ENCODE measurements at places on chromosomes 1 and 21. TPM values are rescaled to one million over a fixed set of nuclear protein-coding genes. Genes with fewer than 3 reads are reported as not detected.

The BACH1 gene
- 85.4 TPM for total RNA-seq

The TCP10L gene
- 0.40 TPM for total RNA-seq

DNA sequence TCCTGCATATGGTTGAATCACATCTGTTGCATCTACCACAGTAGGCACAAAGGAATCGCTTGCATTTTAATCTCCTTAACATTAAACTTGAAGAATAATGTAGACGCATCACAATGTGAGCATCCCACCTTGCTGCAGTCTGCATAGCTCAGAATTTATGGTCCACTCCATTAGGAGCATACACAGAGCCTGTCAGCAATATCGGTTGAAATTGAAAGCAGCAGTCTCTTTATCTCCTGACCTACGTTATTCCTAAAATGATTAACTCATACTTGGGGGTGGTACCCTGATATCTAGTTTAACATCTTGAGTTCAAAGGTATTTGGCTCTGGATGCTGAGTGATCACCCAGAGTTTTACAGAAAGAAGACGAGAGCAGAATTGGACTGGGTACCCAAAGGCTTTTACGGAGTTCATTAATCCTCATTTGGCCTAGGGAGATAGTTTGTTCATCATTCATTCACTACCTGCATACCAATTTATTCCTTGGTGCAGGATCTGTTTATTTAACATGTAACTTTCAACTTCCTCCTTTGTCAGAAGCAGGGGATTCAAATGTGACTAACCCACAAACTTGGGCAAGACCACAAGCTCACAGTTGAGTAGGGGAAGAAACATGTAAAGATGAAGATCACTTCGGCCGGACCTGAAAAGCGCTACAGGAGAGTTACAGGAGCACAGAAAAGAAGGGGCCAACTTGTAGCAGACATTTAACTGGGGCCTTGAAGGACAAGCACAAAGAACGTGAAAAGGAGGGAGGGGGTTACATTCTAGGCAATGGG, 187.9 kb downstream of the DAB1 start:
- no peak for DNase-seq

GRCh38 chr1:81582467-81582986, 218.2 kb upstream of the ADGRL2 start:
- DNase-seq = no peak

GRCh38 chr1:18944810-18945209, 11.7 kb downstream of the IFFO2 start:
- no peak for DNase-seq

DNA sequence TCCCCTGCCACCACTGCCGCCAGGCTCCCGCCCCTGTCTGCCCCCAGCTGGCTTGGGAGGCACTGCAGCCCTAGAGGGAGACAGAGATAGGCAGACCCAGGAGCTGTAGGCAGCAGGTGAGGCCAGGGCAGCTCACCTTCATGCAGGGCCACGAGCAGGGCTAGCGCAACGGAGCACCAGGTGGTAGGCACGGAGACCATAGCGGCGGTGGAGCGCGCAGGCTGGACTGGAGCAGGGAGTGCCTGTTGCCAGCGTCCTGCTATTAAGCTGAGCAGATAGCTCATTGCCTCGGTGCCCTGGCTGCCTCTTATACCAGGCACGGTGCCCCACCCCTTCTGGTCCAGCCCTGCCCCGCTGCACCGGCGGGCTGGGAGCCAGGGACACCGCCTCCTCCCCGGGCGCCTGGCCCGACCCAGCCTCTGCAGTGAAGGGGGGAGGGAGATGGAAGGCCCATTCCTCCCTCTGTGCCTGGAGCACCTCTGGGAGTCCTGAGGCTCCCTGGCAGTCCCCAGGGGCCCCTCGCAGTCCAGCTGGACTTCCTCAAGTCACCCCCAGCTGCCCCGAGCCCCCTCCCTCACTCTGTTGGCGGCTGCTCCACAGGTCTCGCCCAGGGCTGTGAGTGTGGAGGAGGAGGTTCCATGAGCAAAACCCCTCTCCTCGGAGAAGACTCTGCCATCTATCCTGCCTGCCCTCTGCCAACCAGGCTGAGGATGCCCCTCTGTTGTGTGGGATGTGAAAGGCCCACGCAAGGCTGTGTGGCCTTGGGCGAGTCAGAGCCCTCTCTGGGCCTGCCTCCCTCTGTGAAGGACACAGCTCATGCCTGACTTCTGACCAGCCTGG, at the start of gene EDN2:
TSS of gene EDN2 (minus strand) at position 282 of the 840 bp plus-strand sequence. CDS start at position 200, 82 bp downstream.
- peak; percentile 90 for DNase-seq

DNA sequence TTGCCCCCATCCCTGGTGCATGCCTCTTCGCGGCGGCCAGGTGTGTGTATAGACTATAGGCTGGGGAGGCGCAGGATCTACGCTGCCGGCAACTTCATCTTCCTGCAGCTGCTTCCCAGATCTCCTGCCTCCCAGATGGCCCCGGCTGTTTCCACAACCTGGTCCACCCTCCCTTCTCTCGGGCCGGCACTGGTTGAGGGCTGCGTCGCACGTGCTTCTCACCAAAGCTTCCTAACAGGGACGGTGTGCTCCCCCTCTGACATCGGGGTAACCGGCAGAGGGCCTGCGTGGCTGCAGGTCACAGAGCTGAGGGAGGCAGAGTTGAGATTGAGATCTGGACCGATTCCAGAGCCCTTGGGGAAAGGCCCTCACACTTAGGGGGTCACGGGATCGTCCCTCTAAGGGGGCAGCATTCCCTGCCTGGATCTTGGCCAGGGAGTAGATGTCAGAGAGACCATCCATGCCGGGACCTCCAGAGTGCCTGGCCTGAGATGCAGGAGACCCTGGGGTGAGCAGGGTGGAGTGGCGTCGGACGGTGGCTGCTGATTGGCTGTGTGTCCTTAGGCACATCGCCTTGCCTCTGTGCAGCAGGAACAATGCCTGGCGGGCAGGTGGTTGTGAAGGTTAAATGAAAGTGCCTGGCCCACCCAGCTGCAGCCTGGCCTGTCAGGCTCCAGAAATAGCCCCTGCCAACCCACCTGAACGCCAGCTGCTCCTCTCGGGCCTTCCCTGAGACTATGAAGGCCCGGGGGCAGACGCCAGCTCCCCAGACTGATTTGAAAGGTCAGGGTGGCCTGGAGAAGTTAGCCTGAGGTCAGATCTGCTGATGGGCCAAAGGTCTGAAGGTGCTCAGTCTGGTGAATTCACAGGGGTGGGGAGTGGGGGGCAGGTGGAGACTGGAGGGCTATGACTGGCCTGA, 6.1 kb upstream of the MASP2 start:
- no peak for DNase-seq

Data from chondrocyte (in vitro differentiated cells).